Activated B cell treated with CpG ODN at 0.5 μM for 24 hours (primary cell): ENCODE measurements at places on chromosomes 2 and 18.

DNA sequence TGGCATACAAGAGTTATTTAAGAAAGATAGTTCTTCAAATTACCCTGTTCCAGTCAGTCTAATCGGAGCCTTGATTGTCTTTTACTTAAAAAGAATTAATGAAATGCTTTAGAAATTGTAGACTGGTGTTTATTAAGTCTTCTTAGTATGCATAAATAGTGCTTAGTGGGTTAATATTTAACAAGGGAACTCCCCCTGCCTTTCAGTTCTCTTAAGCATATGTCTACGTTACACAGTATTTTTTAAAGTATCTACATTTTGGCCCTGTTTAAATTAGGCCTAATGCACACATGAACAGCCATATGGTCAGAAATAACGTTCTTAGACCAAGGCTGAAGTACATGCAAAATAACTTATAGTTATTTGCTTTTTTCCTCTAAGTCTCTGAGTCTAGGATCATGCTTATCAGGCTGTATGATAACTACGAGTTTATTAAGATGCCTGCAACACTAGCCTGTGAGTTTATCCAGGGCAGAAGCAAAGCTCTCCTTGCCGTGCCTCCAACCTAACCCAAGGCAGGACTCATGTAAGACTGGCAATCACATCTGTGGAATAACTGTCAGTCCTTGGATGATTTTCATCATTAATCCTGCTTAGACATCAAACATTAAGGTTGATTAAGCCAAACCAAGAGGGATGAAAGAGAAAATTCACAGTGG lies 6.7 kb downstream of the BCL2 start:
- H3K36me3 ChIP-seq = peaks cover 62% of the 10 kb centered on the region
- H3K27ac ChIP-seq = peak overlapping the region; percentile 96
- H3K4me3 ChIP-seq = peak overlapping the region; percentile 77
- H3K27me3 ChIP-seq = no peaks in the 10 kb centered on the region
- peaks cover 92% of the 10 kb centered on the region for H3K4me1 ChIP-seq

GRCh38 chr2:9547262-9547991 lies 8.2 kb downstream of the ADAM17 start:
- peak overlapping the region; percentile 86 for H3K4me3 ChIP-seq
- H3K36me3 ChIP-seq = peaks cover 12% of the 10 kb centered on the region
- no peak for DNase-seq
- H3K27ac ChIP-seq = peak overlapping the region; percentile 96
- H3K4me1 ChIP-seq = peaks cover 86% of the 10 kb centered on the region

DNA sequence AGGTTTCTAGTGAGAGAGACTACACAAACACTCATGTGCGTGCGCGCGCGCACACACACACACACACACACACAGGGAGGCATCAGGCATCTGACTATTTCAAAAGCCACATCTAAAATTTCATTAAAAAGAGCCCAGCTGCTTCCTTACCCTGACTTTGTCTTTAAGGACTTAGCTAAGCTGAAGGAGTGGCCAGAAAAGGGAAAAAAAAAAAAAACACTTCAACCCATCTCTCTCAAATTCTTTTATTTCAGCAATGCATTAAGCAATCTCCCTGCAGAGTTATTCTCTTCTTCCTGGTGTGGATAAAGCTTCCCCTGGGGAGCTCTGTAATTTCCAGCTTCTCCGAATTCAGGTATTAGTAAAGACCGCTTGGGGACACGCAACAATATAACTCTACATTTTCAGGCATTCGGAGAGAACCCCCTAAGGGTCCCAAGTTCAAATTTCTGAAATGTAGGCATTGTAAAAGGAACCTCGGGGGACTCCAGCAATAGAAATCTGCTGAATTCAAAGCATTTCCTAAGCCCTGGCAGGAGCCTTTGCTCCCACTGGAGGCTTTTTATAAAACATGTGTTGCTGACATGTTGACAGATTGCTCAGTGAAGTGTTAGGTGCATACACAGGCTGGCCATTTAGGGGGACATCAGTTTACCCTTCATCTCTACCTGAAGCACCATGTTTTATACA lies 67.0 kb downstream of the ZNF521 start:
- DNase-seq = no peak
- no peak overlapping the region for H3K4me3 ChIP-seq
- H3K27ac ChIP-seq = no peak overlapping the region
- no peaks in the 10 kb centered on the region for H3K36me3 ChIP-seq
- H3K27me3 ChIP-seq = peaks cover 11% of the 10 kb centered on the region

DNA sequence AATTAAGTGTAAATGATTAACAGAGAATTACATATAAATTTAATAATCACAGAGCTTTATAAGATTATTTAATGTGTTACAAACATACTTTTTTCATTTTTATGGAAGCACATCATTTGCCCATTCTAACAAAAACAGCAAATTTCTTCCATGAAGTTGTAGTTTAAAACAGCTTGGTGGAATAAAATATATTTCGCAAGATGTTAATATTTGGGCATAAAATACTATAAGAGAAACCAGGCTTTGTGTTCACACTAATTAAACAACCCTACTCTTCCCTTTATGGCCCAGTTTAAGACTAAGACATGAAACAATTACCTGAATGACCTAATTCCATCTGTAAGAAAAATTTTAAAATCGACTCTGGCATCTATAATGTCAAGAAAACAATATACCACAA lies 69.4 kb downstream of the LNPK start:
- H3K27me3 ChIP-seq = no peaks in the 10 kb centered on the region
- H3K4me1 ChIP-seq = no peaks in the 10 kb centered on the region
- no peak for DNase-seq
- H3K27ac ChIP-seq = no peak overlapping the region

- peak overlapping the region; percentile 99 for H3K27ac ChIP-seq
- H3K36me3 ChIP-seq = no peaks in the 10 kb centered on the region
- H3K4me3 ChIP-seq = peak overlapping the region; percentile 90
- DNase-seq = peak; percentile 71
- H3K27me3 ChIP-seq = peaks cover 1% of the 10 kb centered on the region
- H3K4me1 ChIP-seq = peaks cover 90% of the 10 kb centered on the region
Measured at GRCh38 chr2:237673130-237674001, 46.0 kb downstream of the LRRFIP1 start.

DNA sequence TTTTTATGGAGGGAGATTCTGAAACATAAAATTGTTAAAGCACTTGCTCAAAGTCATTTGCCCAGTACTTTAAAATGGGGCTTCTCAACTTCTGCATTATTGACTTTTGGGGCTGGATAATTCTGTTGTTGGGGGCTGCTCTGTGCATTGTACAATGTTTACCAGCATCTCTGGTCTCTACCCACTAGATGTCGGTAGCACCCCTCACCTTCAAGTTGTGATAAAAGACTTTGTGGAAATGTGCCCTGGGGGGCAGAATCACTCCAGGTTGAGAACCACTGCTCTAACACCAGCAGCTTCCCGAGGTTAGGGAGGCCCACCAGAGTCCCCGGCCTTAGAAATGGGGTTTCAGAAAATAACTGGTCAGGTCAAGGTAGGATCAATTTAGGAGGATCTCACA lies 26.8 kb upstream of the CUL3 start:
- no peak overlapping the region for H3K27ac ChIP-seq
- H3K4me1 ChIP-seq = no peaks in the 10 kb centered on the region
- DNase-seq = no peak
- no peaks in the 10 kb centered on the region for H3K36me3 ChIP-seq
- no peak overlapping the region for H3K4me3 ChIP-seq
- H3K27me3 ChIP-seq = no peaks in the 10 kb centered on the region

- H3K27me3 ChIP-seq = peaks cover 3% of the 10 kb centered on the region
- no peaks in the 10 kb centered on the region for H3K4me1 ChIP-seq
- no peak overlapping the region for H3K4me3 ChIP-seq
- no peak for DNase-seq
Measured at GRCh38 chr2:27870724-27871123, 19.5 kb downstream of the RBKS start.

DNA sequence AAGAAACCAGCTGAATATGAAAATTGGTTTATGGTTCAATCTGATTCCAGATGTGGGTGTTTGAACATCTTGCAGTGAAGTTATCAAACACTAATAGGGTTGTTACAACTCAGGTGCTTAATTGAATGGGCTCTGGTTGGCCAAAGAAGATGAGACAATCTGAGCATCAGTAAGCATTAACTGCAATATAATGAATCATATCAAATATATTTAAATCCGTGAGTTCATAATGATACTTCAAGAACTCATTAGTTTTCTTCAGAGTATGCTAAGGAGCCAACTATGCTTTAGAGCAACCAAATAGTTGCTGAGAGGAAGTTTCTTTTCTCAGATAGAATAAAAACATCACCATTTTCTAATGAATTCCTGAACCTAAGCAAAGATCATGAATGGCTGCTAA lies 79.2 kb downstream of the NCOA1 start:
- no peak overlapping the region for H3K4me3 ChIP-seq
- H3K27ac ChIP-seq = no peak overlapping the region
- no peaks in the 10 kb centered on the region for H3K27me3 ChIP-seq
- DNase-seq = no peak
- H3K36me3 ChIP-seq = peaks cover 26% of the 10 kb centered on the region

DNA sequence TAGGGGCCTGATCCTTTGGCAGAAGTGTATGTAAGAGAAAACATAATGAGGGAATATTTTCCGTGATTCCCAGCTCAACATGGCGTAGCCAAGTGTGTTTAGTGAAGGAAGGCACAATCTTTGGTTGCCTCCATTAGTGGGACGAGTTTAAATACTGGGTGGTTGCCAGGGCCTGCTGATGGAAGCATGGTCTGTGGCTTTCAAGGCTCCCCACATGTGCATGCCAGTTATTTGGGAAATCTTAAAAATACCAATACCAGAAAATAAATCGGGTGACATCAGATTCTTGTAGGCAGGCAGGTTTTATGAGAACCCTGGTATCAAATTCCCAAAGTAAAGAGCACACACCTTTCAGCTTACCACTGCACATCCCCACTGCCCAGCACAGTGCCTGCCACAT lies 7.1 kb downstream of the MYL12A start:
- H3K4me1 ChIP-seq = peaks cover 87% of the 10 kb centered on the region
- no peaks in the 10 kb centered on the region for H3K27me3 ChIP-seq
- no peak for DNase-seq
- H3K36me3 ChIP-seq = peaks cover 73% of the 10 kb centered on the region
- H3K27ac ChIP-seq = peak overlapping the region; percentile 46
- H3K4me3 ChIP-seq = no peak overlapping the region

GRCh38 chr2:166419616-166419934 lies 43.8 kb upstream of the SCN9A start:
- H3K4me3 ChIP-seq = no peak overlapping the region
- H3K36me3 ChIP-seq = no peaks in the 10 kb centered on the region
- no peaks in the 10 kb centered on the region for H3K27me3 ChIP-seq
- H3K27ac ChIP-seq = no peak overlapping the region
- H3K4me1 ChIP-seq = no peaks in the 10 kb centered on the region

DNA sequence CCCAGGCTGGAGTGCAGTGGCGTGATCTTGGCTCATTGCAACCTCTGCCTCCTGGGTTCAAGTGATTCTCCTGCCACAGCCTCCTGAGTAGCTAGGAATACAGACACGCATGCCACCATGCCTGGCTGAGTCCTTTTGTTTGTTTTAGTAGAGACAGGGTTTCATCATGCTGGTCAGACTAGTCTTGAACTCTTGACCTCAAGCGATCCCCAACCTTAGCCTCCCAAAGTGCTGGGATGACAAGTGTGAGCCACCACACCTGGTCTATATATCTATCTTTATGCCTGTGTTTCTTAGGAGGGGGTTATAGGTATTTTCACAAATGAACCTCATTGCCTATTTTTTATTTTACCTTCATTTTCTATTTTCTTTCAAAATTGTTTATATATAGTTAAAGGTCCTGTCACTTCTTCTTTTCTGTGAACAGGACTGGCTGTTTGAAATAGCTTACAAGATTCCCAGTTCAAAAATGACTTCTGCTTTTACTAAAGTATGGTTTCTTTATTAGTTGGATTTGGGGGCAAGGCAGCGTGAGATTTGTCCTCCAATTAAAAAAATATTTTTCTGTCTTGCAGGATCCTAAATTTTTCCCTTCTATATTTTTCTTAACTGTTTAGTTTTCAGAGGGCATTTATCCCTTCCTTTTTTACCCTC lies 16.4 kb upstream of the MARCHF7 start:
- no peak overlapping the region for H3K4me3 ChIP-seq
- H3K27me3 ChIP-seq = no peaks in the 10 kb centered on the region
- peaks cover 10% of the 10 kb centered on the region for H3K4me1 ChIP-seq
- H3K27ac ChIP-seq = no peak overlapping the region
- DNase-seq = no peak

DNA sequence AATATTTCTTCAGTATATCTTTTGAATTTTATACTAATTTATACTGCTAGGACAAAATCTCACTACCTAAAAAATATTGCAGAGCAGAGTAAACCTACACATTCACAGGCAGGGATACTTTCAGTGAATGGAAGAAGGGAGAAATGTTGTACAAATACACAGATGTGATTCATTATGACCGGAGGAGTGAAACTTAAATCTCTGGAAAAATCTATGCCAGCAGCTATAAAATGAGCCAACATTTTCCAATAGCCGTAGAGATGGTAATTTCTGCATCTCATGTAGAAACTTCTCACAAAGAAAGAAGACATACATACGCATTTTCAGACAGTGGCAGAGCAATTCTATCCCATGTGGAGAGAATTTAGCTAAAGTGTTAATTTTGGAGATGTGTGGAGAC lies 54.8 kb downstream of the KCNS3 start:
- no peaks in the 10 kb centered on the region for H3K36me3 ChIP-seq
- H3K4me1 ChIP-seq = no peaks in the 10 kb centered on the region
- H3K27ac ChIP-seq = no peak overlapping the region
- H3K4me3 ChIP-seq = no peak overlapping the region

DNA sequence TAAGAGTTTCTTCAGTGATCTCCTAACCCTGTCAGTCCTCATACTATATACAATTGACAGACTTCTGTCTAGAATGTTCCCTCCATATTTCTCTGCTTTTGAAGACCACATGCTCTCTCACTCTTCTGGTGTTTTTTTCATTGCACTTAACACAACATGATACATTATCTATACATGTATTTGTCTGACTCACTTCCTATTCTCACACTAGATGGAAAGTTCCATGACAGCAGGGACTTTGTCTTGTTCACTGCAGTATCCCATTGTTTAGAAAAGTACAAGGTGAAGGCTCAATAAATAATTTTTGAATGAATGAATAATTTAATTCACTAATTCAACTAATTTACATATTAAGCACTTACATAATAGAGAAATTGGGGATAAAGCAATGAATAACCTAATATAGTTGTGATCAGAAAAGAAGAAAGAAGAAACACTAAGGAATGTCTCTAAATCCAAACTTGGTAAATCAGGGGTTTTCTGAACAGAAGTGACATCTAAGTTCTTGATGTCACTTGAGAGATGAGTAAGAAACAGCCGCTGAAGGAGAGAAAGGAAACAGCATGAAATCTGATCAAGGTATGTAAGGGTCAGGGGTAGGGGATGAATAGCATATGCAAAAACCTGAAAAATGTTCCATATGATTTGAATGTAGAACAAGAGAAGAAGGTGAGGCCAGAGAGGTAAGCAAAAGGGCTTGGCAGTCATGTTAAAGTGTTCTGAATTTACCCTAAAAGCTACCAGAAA lies 42.4 kb downstream of the MBD2 start:
- H3K36me3 ChIP-seq = peaks cover 32% of the 10 kb centered on the region
- no peak overlapping the region for H3K4me3 ChIP-seq
- no peak for DNase-seq
- H3K4me1 ChIP-seq = no peaks in the 10 kb centered on the region
- H3K27me3 ChIP-seq = no peaks in the 10 kb centered on the region
- H3K27ac ChIP-seq = no peak overlapping the region
